ENCODE measurements at places on chromosomes 1 and 21.

GRCh38 chr1:240575981-240576662, 35.8 kb downstream of the GREM2 start:
- DNase-seq = peak; percentile 75

DNA sequence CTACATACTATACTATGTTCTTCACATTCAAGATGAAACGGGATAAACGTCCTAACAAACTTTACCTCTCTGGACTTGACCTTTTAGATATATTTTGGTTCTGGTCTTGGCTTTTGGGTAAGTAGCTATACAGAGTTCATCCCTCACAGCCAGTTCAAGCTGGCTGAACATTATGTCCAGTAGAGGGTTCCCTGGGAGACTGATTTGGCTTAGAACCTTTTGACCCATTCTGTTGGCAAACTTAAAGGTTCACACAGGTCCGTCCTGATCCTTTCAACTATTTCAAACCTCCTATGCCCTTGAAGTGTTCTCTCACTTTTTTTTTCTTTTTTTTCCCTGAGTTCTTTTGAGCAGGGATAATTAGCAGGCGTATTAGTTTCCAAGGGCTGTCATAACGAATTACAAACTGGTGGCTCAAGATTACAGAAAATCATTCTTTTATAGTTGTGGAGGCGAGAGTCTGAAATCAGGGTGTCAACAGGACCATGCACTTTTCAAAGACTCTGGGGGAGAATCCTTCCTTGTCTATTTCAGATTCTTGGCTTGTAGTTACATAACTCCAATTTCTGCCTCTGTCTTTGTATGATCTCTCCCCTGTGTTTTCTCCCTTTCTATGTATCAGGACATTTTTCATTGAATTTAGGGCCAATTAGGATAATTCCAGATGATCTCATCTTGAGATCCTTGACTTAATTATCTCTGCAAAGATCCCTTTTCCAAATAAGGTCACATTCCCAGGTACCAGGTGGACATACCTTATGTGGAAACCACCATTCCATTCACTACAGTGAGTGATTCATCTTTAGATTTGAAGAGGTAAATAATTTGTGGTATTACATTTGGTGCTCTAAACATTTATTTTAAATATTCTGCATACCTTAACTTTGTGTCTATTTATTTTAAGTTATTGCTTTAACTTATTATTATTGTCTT, 257.4 kb upstream of the USP25 start:
- DNase-seq = no peak

- no peak for DNase-seq
Measured at GRCh38 chr1:1203561-1204424, 2.6 kb downstream of the TNFRSF18 start.

- no peak for DNase-seq
Measured at GRCh38 chr1:37719572-37720195, 27.4 kb downstream of the CDCA8 start.

- no peak for DNase-seq
Measured at GRCh38 chr1:47228644-47229030, 3.4 kb downstream of the TAL1 start.

DNA sequence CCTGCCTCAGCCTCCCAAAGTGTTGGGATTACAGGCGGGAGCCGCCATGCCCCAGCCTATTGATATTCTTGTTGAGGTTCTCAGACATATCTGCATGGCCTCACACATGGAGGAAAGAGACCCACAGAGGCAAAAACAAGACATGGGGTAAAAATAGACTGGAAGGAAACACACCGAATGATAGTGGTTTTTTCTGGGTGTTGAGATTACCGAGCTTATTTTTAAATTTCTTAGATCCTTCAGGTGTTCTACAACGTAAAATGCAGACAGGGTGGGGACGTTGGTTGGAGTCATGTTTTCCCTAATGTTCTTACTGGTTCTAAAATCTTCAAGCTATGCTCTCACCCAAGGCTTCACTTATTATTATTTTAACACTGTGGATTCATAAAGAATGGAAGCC, 23.9 kb upstream of the RUNX3 start:
- no peak for DNase-seq

DNA sequence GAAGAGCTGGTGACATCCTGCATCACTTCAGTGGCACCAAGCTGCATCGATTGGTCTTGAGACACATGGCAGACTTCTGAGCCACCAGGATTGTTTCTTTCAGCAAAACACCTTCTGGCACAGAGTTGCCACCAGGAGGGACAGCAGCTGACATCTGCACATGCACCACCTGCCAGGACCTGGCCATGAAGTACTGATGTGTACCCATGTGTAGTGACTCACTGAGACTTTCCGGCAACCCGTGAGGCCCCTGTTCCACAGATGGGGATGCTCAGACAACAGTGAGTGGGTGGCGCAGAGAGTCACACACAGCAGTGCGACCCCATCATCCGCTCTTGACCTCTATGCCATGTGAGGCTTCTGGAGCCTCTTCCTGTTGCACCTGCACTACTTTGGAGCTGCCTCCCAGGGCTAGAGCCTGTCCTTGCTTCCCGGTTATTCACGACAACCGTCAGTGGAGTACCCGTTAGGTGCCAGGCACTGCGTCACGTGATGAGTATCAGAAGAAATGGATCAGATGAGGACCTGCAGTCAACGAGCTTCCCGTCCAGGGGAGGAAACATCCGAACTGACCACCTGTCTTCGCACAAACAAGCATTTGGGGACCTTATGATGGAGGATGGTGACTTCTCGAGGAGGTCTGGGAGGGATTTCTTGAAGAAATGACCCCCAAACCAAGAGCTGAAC, 80.5 kb upstream of the VAMP3 start:
- DNase-seq = no peak

DNA sequence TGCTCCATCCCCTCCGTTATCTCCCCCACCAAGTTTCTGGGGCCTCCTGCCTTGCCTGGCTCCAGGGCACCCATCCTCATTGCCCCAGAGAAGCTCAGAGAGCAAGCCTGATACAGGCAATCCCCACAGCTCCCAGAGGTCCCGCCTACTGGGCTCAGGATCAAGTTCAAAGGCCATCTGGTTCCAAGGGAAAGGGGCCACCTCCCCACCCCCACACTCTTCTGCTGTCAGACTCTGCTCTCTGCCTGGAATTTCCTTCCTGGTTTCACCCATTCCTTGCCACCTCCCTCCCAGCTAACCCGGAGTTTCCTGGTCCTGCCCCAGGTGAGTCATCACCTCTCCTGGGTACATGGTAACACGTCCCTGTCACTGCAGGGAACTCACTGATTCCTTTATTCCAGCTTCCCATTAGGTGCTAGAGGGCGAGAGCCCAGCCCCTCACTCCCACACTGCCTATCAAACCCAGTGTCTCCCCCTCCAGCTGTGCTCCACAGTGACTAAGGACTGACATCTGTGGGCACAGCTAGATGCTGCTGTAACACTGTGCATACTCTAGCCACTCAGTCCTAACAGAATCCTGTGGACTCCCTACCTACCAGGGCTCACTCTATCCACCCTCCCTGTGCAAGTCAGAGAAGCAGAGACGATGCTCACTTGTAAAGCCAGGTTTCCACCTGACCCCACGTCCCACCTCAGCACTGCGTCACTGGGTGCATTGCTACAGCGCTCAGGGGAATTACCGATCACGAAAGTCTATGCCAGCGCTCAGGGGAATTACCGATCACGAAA, 21.8 kb downstream of the RSPH1 start:
- DNase-seq = peak; percentile 19

- DNase-seq = no peak
Measured at GRCh38 chr1:32758795-32759430, 56.3 kb upstream of the SYNC start.

GRCh38 chr1:89451011-89451410, 73.6 kb upstream of the LRRC8B start:
- peak; percentile 66 for DNase-seq

GRCh38 chr1:106465666-106466065, 590.8 kb upstream of the PRMT6 start:
- peak; percentile 42 for DNase-seq

DNA sequence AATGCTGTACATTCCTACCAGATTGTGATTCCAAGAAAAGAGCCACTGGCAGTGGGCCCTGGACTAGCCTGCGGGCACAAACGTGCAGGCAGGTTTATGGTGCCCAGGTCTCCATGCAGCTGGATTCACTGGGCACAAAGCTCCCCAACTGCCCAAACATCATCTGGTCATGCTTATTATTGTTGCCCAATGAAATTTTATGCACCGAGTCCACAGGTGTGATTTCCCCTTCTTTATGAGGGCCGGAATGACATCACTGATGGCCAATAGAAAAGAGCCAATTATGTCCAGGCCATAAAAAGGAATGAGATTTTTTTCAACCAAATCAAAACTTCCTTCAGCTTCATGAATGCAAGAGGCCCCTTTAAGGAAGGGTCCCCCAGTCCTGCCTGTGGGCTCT, 66.2 kb downstream of the ERI3 start:
- no peak for DNase-seq

- DNase-seq = no peak
Measured at GRCh38 chr1:234638832-234639799, 29.1 kb upstream of the IRF2BP2 start.

DNA sequence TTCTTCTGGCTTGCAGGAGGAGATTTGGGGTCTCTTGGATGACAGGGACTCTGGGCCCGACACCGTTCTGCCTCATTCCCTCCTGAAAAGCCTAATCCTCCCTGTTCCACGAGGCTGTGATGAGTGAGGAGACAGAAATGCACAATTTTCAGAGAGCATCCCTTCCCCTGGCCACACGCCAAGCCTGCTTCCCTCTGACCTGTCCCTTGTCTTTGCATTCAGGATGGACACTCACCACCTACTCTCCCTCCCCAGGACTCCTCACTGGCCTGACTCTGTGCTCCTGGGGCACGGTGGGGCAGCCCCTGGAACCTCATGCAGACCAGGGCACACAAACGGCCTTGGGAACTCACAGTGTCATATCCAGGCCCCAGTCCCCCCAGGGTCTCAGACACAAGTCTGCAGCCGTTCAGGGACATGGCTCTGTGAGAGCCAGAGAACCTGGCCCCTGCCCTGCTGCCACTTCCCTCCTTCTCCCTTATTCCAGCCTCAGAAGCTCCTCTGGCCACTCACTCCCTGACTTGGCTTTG, 3.5 kb upstream of the PRAMEF12 start:
- DNase-seq = no peak

DNA sequence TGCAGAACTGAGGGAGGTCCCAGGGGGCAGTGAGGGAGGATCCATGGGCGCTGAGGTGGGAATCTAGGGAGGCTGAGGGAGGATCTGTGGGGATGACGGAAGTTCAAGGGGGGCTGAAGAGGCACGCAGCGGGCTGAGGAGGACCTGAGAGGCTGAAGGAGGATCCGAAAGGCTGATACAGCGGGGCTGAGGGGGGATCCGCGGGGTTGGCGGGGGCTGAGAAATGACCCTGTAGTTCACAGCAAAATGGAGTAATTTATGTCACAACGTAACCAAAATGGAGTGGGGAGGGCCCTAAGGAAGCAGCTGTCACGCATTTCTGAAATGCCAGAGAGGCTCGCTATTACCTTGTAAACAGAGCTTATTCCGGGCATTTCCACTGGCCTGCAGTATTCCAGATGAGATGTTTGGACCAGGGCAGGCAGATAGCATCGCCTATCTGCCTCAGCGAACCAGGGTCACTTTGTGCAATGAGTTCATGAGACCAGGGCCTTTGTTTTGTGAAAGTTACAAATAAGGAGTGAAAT, 926 bp upstream of the MRPL55 start:
- no peak for DNase-seq

DNA sequence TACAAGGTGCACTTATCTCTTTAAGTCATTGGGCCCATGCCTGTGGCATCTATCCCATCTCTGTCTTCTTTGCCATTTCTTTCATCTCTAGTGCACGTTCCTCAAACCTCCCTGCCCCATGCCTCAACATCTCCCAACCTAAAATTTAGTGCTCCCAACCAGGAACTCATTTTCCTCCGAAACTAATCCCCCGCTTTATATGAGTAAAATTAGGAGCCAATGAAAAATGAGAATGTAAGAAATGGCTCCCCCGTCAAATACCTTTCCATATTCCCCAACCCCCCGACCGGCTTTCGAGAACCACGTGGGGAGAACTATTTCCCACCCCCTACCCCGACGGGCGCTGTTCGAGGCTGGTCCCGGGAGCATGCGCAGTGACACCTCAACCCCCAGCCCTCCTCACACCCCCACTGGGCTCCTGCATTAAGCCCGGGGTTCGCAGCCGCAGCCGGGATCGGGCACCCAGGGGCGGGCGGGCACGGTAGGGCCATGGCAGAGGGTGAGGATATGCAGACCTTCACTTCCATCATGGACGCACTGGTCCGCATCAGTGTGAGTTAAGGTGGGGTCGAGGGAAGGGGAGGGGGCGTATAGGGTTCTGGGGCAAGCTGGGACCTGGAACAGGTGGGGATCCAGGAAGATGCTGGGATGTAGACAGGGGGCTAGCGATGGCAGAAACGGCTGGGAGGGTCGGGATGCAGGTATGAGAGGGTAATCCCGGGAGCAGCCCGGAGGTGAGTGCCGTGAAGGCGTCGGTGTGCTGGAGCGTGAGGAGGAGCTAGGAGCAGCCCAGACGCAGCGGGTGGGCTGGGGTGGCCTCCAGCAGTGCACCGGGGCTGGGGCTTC, at the start of gene TRIM46:
Gene TRIM46, plus strand, starts transcription at position 372 of the 846 bp plus-strand sequence. Its CDS starts 118 bp downstream, at position 490.
- peak; percentile 80 for DNase-seq

- no peak for DNase-seq
Measured at GRCh38 chr1:200918006-200918405, 23.3 kb downstream of the INAVA start.

DNA sequence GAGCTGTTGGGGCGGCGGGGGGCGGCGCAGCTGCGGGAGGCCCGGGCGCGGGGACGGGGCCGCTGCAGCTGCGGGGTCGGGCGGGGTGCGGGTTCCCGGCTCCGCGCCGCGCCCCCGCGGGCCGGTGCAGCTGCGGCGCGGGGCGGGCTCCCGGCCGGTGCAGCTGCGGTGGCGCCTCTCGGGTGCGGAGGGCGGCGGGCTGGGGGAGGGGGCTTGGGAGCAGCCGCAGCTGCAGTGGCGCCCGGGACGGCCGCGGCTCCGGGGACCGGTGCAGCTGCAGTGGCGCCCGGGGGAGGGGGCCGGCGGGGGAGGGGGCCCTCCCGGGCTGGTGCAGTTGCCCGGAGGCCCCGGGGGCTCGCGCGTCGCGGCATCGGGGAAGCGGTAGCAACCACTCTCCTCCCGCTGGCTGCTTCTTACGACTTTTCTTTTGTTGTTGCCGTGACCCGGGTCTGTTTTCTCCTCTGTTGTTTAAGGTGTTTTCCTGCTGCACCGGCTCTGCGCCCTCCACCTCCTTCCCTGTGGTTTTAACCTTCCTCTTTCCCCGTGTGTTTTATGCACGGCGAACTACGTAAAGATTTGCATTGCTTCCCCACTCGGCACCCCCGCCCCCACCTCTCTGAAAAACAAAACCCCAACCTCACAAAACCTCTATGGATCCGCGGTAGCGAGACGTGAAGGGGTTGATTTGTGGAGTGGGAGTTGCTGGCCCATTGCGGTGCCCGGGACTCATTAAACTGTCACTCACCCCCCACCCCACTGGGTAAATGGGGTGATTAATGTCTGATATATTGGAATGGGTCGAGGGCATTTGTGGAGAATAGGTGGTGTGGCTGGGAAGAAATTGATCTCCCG, 1.7 kb upstream of the ZBTB18 start:
- peak; percentile 42 for DNase-seq

- DNase-seq = no peak
Measured at GRCh38 chr1:101301446-101302057, 64.7 kb downstream of the S1PR1 start.

- DNase-seq = no peak
Measured at GRCh38 chr1:100971021-100971420, 54.6 kb downstream of the DPH5 start.

- no peak for DNase-seq
Measured at GRCh38 chr1:67171574-67171955, 5.3 kb downstream of the IL23R start.
